Cortex of kidney (tissue), 1 donor: ENCODE measurements at places on chromosomes 3 and 15.

DNA sequence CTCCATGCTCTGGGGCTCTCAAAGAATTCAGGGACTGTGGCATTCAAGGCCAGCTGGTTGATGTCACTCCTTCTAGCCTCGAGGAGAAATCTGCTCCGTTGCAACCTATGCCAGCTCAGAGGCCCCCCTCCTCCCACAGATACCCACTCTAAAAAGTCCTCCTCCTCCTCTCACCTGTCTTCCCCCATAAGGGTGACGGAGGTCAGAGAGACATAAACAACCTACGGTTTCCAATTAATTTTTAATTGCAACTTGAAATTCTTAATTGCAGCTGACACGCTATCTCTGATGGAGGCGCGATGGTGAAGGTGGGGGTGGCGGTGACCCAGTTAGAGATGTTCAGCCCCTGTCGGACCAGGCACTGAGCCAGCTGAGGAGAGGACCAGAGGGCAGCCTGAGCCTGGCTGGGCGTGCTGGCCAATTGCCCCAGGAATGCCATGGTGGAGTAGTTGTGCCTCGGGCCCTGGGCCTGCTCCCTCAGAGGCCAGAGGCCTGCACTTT lies 43.2 kb upstream of the INSYN1 start:
- DNase-seq, result no peak

DNA sequence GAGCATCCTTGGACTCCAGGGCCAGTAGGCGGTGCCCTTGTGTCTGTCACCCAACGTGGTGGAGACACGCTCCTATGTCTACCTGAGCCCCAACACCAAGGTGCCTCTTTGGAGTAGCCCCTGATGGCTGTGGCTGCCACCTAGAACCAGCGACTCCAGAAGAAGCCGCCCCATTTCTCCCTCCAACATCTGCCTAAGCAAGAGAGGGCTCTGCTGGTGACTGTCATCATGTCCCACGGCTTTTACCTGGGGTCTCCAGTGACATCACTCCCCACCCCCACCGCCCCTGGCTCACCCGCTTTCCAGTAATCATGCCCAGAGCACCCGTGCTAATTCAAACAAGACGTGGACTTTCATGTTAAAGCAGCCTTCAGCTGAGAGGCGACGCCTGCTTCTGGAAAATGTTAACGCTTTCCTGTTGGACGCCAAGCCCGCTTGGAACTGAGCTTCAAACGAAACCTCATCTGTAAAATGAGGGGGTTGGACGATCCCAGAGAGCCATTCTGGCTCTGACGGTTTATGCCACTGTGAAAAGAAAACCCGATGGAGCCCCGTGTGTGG lies 57.0 kb downstream of the ISG20 start:
- no peak for DNase-seq

GRCh38 chr3:30696403-30696819 lies 90.0 kb downstream of the TGFBR2 start:
- DNase-seq, result no peak

DNA sequence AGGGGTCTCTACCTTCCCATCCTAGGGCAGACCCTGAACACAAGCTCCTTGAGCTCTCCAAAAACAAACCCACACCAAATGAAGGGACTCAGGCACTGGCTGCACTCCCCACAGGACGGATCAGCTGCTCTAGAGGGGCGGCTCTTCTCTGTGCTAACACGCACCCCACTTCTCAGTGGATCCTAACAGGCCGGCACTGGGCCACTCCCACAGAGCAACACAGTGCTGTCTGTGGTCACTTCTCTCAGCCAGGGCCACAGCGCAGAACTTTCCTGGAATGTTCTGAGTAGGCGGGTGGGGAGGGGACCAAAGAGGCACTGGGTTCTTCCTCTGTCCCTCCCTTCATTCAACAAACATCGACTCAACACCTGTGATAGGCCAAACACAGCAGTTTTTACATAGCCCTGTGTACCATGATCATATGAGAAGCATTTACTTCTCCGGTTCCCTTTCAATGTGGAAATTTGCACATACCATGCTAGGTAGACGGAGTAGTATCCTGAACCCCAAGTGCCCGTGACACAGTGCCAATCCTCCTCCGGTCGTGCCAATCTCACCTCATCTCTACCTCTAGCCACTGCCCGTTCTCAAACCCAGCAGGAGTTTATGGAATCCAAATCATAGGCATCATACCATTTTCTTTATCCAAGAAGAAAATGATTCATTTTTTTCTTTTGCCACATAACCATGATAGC lies 98.1 kb downstream of the LRIG1 start:
- DNase-seq, result no peak

DNA sequence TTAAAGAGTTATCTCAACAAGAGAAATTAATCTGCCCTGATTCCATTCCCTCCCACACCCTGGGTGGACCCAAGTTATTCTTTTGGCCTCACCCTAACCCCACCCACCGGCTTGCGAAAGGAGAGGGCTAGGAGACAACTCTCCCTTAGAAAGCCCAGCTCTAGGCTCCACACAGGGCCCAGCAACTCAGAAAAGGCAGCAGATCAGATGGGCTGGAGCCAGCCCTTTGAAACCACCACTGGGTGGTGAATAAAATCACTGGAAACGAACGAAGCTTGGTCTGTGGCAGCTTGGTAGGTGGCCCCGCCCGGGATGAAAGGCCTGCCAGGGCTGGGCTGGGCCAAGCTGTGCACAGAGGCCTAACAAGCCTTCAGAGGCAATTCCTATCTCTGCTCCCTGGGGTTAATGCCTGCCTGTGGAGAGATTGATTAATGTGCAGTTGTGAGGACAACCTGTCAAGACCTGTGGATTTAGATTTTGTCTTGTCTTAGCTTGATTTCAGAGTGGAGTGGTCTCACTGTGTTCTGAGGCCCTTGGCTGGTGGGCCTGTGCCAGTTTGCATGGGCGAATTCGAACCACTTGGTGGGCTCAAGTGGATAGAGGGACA lies 38.8 kb downstream of the BHLHE40 start:
- DNase-seq, result no peak

DNA sequence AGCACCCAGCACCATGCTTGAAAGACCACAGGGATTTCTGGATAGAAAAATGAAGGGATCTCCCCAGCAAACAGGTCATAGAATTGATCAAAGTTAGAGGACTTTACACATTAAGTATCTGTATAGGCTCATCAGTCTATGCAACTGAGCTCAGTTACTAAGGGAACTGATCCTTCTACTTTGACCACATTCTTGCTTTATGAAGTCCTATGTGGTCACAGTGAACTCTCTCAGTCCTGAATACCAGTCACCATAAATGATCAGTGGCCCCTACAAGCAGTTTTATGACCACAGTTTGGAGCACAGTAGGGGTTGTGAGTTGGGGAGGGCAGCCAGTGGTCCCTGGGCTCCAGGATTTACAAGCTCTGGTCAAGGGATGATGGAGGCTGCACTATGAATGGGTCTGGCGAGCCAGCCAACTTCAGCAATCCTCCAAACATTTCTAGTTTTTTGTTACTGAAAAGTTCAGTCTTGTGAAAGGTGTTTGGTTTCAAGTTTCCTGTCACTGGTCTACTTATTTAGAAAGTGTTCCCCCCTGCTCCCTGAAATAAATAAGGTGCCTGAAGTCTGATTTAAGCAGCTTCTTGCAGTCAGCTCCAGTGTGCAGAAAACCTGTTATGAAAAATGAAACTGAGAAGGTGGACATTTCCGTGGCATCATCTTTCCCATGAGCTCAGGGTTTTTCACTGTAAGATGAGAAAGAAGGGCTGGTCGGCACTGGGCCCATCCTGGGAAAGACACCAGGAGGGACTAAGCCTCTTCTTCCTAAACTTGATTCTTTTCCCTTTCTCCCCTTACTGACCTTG lies 75.5 kb downstream of the DAPK2 start:
- DNase-seq, result no peak

- DNase-seq, result no peak
These were observed 488.0 kb upstream of the SUCLG2 start for GRCh38 chr3:68142441-68142840.

- no peak for DNase-seq
These were observed at the start of gene CCDC80 for GRCh38 chr3:112640930-112641801. TSS of gene CCDC80 (minus strand) at chr3:112641143. CDS start at chr3:112639905, 1,238 bp downstream.

GRCh38 chr15:45116482-45117307 lies 2.6 kb downstream of the DUOXA2 start:
- DNase-seq, result no peak

- DNase-seq, result no peak
These were observed 17.6 kb downstream of the C15orf62 start for GRCh38 chr15:40787344-40787841.
